ENCODE measurements at places on chromosomes 3 and 15. TPM values are rescaled to one million over a fixed set of nuclear protein-coding genes. Genes with fewer than 3 reads are reported as not detected.

PBRM1 gene
- total RNA-seq: 93.8 TPM

TM4SF4 gene
- 17.1 TPM for total RNA-seq

NBEAL2 gene
- total RNA-seq: 36.0 TPM

CYP1A2 gene
- total RNA-seq: not detected

GRCh38 chr3:105490045-105490444 is 123.3 kb downstream of the ALCAM start:
- no peak for DNase-seq

Data from sigmoid colon (tissue), 7 donors.